ENCODE measurements at places on chromosomes 13 and 19.
A peak's percentile ranks its signal among the peaks of the same experiment; 100 is the strongest.

GRCh38 chr19:4606921-4607678 lies 32.2 kb upstream of the TNFAIP8L1 start:
- peak; percentile 77 for DNase-seq

DNA sequence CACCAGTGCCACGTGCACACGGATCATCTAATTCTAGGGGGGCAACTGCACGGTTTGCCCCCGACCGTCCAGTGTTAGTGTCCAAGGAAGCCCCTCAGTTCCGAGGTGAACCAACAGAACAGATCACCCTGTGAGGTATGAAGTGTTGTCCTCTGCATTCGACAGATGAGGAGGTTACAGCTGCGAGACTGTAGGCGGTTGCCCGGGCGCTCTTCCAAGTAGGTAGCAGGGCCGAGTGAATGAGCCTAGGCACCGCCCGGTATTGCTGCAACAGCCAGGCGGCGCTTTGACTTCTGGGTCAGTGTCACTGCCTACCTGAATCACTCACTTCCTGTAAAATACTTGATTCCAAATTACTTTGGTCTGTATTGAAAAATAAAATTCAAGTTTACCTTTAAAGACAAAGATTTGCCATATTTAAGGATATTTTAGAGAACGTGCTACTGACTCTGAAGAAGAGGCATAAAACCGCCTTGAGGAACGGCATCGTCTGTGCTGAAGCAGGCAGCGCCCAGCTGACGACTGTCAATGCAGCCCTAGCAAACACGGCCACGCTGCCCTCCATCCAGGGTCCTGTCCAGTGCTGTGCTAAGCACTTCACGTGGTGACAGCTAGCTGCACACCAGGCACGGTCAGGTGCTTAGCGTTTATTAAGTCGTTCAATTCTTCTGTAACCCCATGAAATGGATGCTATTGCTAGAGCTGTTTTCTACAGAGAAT lies 19.3 kb upstream of the RASA3 start:
- DNase-seq = no peak

- DNase-seq = no peak
These were observed 17.0 kb upstream of the TMEM255B start for GRCh38 chr13:113742000-113742441.

- DNase-seq = peak; percentile 67
These were observed 6.1 kb downstream of the FOSB start for GRCh38 chr19:45473682-45474605.
